ENCODE measurements at places on chromosomes 3 and 15.
A peak's percentile ranks its signal among the peaks of the same experiment; 100 is the strongest.

GRCh38 chr3:89072642-89073041 is 34.8 kb upstream of the EPHA3 start:
- no peak for DNase-seq

DNA sequence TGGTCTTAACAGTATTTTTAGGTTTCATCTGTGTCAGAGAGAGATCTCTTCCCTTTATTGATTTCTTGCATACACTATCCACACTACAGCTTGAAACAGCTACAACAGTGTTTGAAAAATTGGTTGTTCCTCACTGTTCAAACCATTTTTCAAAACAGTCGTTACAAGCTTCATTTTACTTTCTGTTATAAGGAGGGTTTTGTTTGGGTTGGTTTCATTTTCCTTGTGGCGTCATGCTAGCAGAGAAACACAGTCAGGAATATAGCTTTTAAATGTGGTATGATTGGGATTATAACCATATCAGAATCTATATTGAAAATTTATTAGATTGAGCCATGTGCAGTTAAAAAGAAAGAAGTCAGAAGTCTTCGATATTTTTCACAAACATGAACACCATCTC is 400.6 kb downstream of the ZBTB20 start:
- no peak for DNase-seq

- no peak for DNase-seq
Observed at GRCh38 chr3:52193065-52193464, 4.9 kb upstream of the ALAS1 start.

GRCh38 chr3:64266065-64266931 is 41.0 kb upstream of the PRICKLE2 start:
- peak; percentile 74 for DNase-seq

GRCh38 chr3:29258161-29258560 is 22.7 kb upstream of the RBMS3 start:
- DNase-seq: no peak

DNA sequence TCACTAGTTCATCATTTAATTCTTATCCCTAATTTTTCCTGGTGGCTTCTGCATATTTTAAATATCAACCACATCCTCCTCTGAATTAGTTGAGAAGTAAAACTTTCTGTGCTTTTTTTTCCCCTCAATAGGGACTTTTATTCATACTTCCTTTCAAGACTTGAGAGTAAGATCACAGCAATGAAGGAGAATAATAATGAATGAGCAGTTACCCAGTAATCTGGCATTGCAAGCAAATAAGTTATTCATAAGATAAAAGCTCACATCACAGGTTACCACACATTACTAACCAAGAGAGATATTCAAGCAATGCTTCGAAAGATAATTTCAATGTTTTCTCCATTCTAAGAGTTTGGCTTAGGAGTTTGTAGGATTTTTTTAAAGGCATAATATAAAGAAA is 50.3 kb downstream of the BTLA start:
- DNase-seq: no peak

DNA sequence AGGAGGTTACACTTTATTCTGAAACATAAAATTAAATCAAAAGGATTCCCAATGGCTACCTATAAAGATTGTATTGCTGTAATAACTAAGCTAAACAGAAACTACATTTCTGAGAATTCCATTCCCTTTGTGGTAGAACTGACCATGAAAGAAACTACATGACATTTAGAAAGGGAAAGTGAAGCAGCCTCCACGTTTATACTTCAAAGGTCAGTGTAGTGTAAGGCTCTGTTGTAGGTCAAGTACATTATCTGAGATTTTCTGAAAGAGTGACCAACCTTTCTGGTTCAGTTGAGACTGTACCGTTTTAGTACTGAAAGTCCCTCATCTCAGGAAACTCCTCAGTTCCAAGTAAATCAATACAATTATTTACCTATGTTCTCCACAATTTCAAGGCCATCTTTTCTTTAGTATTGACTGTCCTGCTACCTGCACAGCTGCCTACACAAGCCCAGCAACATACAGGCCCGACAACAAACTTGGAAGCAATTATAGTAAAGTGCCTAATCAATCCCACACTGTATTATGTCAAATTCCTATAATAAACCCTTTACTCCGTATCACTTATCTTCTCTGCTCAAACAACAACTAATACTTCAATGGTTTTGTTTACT is 343.0 kb downstream of the PLOD2 start:
- DNase-seq: no peak

GRCh38 chr3:188046561-188047211 is 107.3 kb upstream of the LPP start:
- DNase-seq: no peak

GRCh38 chr15:92541291-92542200 is 114.0 kb downstream of the FAM174B start:
- no peak for DNase-seq

- peak; percentile 55 for DNase-seq
Observed at GRCh38 chr3:157573780-157574378, 70.7 kb upstream of the VEPH1 start.

GRCh38 chr3:39106851-39107387 is 508 bp downstream of the GORASP1 start:
- no peak for DNase-seq

DNA sequence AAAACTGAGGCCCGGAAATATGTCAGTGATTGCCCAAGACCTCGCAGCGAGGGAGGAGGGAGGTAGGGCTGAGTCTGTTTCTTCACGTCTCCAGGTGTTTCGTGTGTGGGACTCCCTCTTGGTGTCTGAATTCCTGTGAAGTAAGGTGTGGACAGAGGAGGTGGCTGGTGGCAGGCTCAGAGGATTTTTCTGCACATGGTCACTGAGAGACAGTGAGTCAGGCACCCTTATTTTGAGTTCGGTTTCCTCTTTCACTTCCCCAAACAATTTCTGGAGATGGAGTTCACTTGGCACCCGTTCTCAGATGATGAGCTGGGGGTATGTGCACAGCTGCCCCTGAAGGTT is 46.3 kb upstream of the VPS8 start:
- no peak for DNase-seq

GRCh38 chr3:188832146-188832545 is 339.6 kb upstream of the TPRG1 start:
- no peak for DNase-seq

- DNase-seq: no peak
Observed at GRCh38 chr3:194675081-194675640, 3.2 kb upstream of the LSG1 start.

- no peak for DNase-seq
Observed at GRCh38 chr3:111584744-111585143, 10.4 kb downstream of the ZBED2 start.

DNA sequence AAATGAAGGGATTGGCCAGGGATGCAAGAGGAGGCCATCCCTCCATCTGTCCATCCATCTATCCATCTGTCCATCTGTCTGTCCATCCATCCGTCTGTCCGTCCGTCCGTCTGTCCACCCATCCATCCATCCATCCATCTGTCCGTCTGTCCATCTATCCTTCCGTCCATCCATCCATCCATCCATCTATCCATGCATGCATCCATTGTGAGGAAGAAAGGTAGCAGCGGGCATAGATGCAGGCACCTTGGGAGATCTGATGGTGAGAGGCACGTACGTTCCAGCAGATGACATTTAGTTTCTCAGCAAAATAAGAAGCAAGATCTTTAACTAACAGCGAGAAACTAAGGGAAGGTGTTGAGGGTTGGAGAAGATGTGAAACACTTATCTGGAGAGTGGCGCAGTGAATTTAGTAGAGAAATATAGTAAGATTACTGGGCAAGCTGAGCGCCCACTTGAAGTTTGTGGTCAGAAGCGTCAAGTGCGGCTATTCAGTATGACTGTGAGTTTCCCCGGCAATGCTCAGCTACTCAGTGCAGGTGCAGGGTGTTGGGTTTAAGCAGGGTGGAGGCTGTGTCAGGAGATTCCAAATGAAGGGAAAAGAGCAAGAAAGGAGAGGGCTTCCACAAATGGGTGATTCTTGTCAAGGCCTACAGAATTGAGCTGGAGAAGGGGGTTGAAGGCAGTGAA is 22.4 kb upstream of the SRP14 start:
- DNase-seq: no peak

DNA sequence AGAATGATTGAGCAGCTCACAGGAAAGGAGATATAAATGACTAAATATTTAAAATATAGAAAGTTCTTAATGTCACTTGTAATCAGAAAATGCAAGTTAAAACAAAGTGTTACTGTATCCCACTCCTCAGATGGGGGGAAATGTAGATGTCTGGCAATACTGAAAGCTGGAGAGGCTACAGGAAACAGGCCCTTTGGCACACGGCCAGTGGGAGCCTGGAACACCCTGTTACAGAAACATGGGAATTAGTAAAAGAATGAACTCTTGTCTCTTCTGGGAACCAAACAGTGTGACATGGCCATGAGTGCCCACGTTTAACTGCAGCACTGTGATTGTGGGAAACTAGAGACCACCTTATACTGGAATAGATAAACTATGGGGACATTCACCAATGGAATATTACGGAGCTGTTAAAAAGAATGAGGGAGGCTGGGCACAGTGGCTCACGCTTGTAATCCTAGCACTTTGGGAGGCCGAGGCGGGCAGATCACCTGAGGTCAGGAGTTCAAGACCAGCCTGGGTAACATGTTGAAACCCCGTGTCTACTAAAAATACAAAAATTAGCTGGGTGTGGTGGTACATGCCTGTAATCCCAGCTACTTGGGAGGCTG is 50.2 kb downstream of the CDCP1 start:
- DNase-seq: no peak

DNA sequence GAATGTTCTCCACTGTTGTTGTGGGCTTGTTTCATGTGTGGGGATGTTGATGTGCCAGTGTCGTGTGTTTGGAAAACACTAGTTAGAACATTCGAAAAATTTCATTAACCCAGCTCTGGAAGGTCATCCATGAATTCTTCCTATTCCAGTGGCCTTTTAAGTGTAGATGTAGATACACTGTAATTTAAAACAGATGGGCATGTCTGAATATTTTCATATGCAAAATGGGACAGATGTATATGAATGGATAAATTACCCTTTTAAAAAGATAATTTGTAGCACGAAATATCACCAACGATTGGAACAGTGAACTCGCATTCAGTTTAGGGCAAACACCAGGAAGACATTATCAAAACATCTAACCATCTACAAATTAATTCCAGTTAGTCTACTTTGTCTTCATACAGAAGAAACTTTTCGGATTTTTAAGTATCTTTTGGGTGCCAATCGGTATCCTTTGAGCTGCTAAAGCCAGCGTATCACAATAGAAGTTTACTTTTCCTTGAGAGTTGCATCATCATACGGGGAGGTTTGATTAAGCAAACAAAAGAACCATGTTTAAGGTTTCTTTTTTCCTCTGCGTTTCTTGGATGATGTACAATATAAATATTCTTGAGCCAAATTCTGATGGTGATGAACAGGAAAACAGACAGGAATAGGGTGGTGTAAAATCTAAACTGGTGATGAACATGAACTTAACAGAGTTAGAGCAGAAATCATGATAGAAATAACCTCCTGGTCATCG is 528.1 kb downstream of the FOXP1 start:
- no peak for DNase-seq

- no peak for DNase-seq
Observed at GRCh38 chr3:157199841-157200240, 39.9 kb upstream of the CCNL1 start.

GRCh38 chr3:157347577-157348303 is 88.9 kb upstream of the PTX3 start:
- no peak for DNase-seq

- DNase-seq: peak; percentile 70
Observed at GRCh38 chr3:70989174-70989573, 594.4 kb downstream of the FOXP1 start.

DNA sequence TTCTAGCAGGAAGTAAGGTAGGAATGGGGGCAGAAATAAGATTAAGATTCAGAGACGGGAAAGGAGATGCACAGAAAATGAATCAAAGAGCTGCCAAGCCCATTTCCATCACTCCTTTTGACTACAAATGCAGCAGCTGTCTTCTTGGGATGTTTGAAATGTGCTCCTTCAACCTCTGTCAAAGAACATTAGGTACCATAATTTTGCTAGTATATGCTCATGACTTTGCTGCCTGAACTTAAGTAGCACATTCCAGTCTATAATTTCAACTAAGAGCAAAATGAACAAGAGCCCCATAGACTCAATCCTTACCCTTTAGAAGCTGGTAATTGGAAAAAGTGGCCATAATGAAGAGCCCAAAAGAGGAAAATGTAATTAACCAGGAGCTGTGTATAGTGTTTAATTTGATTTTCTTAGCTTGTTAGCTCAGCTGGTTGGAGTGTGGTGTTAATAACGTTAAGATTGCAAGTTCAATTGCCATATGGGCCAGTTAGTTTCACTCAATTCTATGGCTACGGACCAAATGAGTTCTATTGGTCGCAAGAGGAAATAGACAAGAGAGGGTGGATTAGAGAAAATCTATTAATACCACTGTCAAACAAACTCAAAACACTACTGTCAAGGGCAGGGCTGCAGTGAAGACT is 349.9 kb downstream of the ZBBX start:
- DNase-seq: no peak

DNA sequence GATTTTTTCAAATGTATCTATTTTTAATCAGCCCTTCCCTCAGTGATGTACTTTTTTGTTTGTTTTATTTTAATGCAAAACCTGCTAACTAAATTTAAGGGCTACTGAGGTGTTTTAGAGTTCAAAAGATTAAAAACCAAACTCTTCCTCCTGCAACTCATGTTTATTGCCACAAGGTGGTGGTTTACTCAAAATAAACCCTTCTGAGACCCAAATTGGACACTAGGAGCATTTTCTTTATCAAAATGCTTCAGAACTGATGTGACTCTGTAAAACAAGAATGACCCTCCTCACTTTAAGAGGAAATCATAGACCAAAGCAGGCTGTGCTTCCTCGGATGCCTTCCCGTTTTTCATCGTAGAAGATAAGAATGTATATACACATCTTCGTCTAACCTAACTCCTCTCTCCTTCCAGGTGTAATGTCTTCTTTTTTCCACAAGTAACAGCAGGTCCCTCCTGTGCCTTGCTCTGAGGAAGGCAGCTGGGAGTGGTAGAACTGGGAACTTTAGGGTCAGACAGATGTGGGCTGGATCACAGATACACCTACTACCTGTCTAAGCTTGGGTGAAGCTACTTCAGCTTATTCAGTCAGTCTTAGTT is 2.9 kb upstream of the NME9 start:
- no peak for DNase-seq

DNA sequence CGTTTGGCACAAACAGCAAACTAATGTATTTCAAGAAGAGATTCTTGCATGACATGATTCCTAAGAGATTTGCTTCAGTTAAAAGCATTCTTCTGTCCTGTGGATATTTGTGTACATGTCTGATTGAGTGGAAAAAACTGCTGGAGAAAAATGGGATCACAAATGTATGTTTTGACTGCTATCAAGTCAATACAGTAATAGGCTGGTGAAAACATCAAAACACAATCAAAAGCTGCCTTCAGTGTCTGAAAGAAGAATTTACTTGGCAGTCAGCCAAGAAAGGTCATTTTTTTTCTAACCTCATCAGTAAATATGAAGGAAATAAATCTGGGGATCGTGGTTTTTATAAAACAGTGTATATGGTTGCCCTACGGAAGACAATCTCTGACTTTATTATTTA is 1214.8 kb downstream of the NSUN3 start:
- no peak for DNase-seq

DNA sequence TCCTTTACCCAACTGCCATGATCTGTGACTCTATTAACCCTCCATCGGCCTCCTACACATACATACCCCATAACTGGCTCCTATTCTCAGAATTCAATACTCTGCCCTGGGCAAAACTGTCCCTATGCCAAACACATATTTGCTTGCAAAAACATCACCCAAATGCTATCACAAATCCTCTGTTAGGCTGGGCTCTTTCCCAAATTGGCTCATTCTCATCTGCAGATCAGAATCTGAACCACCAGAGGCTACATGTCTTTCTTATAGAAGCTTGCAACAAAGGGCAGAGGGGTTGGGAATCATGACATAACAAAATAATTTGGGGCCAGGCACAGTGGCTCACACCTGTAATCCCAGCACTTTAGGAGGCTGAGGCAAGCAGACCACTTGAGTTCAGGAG is 45.4 kb upstream of the GOLM2 start:
- no peak for DNase-seq

Data from epithelial cell of proximal tubule (primary cell).